ENCODE measurements at places on chromosomes 16 and 17. TPM values are rescaled to one million over a fixed set of nuclear protein-coding genes. Genes with fewer than 3 reads are reported as not detected.

- H3K36me3 ChIP-seq = no peaks in the 10 kb centered on the region
- peaks cover 27% of the 10 kb centered on the region for H3K27me3 ChIP-seq
- H3K27ac ChIP-seq = no peak overlapping the region
- DNase-seq = no peak
- H3K4me3 ChIP-seq = no peak overlapping the region
- H3K4me1 ChIP-seq = no peaks in the 10 kb centered on the region
These were observed 109.3 kb downstream of the IRX5 start for GRCh38 chr16:55039931-55040330.

- no peak overlapping the region for H3K4me3 ChIP-seq
- no peaks in the 10 kb centered on the region for H3K27me3 ChIP-seq
- H3K27ac ChIP-seq = no peak overlapping the region
- no peaks in the 10 kb centered on the region for H3K4me1 ChIP-seq
- peaks cover 81% of the 10 kb centered on the region for H3K36me3 ChIP-seq
These were observed 32.6 kb upstream of the RASL10B start for GRCh38 chr17:35698800-35699199.

GRCh38 chr16:88382491-88383400 lies at the start of gene ZNF469:
TSS of gene ZNF469 (plus strand) at chr16:88382959. CDS start at chr16:88427471, 44,512 bp downstream.
- peaks cover 26% of the 10 kb centered on the region for H3K27me3 ChIP-seq
- DNase-seq = no peak
- peaks cover 34% of the 10 kb centered on the region for H3K4me1 ChIP-seq
- no peaks in the 10 kb centered on the region for H3K36me3 ChIP-seq
- H3K4me3 ChIP-seq = no peak within 1 kb of the TSS
- no peak within 1 kb of the TSS for H3K27ac ChIP-seq

DNA sequence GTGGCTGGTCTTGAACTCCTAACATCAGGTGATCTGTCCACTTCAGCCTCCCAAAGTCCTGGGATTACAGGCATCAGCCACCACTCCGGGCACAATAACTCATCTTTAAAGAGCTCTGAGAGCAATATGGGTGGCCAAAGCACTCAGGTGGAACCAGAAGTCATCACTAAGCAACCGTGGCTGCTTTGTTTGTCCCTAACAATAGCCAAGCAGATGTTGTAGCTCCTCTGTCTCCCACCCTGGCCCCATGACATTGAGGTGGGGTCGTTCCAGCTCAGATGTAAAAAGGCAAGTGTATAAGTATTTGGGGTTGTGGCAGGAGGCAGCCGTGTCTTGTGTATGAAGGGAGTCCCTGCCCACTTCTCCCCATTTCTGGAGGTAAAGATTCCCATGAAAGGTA lies 3.7 kb upstream of the SCIMP start:
- no peak for DNase-seq
- no peaks in the 10 kb centered on the region for H3K27me3 ChIP-seq
- H3K4me3 ChIP-seq = no peak overlapping the region
- no peaks in the 10 kb centered on the region for H3K4me1 ChIP-seq

- H3K4me3 ChIP-seq = no peak overlapping the region
- H3K27ac ChIP-seq = no peak overlapping the region
- no peaks in the 10 kb centered on the region for H3K4me1 ChIP-seq
- no peak for DNase-seq
- H3K27me3 ChIP-seq = no peaks in the 10 kb centered on the region
These were observed 23.9 kb upstream of the NLK start for GRCh38 chr17:28018439-28019070.

- peaks cover 11% of the 10 kb centered on the region for H3K36me3 ChIP-seq
- H3K4me1 ChIP-seq = peaks cover 15% of the 10 kb centered on the region
- H3K4me3 ChIP-seq = peak overlapping the region; percentile 86
- DNase-seq = peak; percentile 51
- no peaks in the 10 kb centered on the region for H3K27me3 ChIP-seq
- peak overlapping the region; percentile 87 for H3K27ac ChIP-seq
These were observed 852 bp upstream of the HELZ start for GRCh38 chr17:67245694-67246402.

The PERCC1 gene
- not detected for total RNA-seq

GRCh38 chr17:80931421-80932265 lies 60.0 kb upstream of the CHMP6 start:
- DNase-seq = no peak
- no peak overlapping the region for H3K4me3 ChIP-seq
- H3K4me1 ChIP-seq = no peaks in the 10 kb centered on the region
- H3K27ac ChIP-seq = no peak overlapping the region

DNA sequence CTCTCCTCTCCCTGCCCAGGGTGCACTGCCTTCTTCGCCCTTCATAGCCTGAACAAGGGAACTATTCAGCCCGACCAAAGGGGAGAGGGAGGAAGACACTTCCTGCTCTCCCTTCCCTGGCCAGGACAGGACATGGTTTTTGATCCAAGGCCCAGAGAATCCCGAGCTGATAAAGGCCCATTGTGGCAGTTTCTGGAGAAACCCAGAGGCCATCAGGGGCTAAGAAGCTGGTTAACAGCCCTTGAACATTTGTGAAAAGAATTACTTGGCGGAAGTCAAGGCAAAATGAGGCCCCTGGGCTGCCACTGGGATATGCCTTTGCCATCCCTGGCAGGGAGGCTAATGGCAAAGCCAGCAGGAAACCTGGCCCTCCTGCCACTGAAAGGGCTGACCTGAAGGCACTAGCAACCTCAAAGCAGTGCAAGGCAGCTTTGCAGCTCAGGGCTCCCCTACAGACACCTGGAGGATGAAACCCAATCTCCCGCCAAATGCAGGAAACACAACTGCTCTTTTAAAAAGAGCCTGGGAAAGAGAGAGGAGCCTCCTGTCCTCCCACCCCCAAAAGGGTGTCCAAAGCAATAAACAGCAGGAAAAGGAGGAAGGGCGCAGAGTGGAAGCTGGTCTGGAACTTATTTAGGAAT lies 12.6 kb downstream of the PHB1 start:
- peaks cover 46% of the 10 kb centered on the region for H3K36me3 ChIP-seq
- H3K4me3 ChIP-seq = no peak overlapping the region
- H3K4me1 ChIP-seq = no peaks in the 10 kb centered on the region
- no peaks in the 10 kb centered on the region for H3K27me3 ChIP-seq
- DNase-seq = no peak
- H3K27ac ChIP-seq = no peak overlapping the region

The KRTAP4-6 gene
- not detected for total RNA-seq

DNA sequence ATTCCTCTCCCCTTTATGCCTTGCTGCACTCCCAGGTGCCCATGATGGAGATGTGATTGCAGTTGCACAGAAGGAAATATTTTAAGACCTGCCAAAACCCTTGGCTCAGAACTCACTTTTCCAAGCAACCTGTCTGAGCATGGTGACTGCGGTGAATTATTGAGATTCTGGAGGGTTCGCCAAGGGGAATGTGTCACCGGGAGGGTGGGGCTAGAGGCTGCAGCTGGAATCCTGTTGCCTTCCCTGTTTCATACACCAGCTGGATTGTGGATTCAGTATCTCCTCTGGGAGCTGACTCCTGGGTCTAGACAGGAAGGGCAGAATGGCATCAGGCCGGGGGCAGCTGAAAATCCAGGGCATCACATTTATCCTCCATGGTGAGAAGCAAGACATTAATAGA lies 527.2 kb downstream of the TMEM114 start:
- DNase-seq = no peak
- no peaks in the 10 kb centered on the region for H3K27me3 ChIP-seq

The SCARF1 gene
- 1.5 TPM for total RNA-seq

GRCh38 chr17:32127158-32127897 lies 15.0 kb upstream of the RHOT1 start:
- peak; percentile 80 for DNase-seq
- H3K27ac ChIP-seq = peak overlapping the region; percentile 57
- no peaks in the 10 kb centered on the region for H3K27me3 ChIP-seq
- H3K4me1 ChIP-seq = peaks cover 14% of the 10 kb centered on the region

The NPIPA7 gene
- 3.2 TPM for total RNA-seq

GRCh38 chr16:68792465-68793324 lies 50.6 kb upstream of the TANGO6 start:
- no peak overlapping the region for H3K4me3 ChIP-seq
- H3K4me1 ChIP-seq = no peaks in the 10 kb centered on the region
- 0 out of 3 replicates have a peak overlapping the region, but pooled peaks have one; percentile 17 for H3K27ac ChIP-seq

DNA sequence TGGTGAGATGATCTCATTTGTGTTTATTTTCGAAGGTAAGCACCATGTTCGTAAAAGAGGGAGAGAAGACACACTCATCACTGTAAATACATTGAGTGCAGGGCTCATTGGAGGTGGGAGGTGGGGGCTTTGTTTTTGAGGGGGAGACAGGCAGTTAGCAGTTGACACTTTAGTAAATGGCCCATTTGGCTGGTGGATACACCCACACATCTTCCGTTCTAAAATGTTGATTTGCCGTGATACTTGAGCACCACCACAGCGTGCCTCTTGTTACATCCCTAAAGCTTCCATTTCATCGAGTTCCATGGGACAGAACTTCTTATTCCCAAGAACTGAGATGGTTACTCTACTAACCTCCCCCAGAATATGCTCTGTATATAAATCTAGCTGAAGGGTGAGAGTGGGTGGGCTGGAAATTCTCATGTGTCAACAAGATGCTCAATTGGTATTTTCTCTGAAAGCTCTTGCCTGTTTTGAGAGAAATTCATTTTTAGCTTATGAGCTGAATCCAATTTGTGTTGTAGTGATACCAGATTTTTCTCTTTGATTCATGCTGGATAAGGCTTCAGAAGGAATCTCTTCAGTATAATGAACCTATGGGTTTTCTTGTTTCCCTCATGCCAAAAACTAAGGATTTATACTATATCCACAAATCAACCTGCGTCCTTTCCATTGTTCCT lies 314.3 kb downstream of the RBFOX1 start:
- no peak overlapping the region for H3K27ac ChIP-seq
- H3K36me3 ChIP-seq = no peaks in the 10 kb centered on the region
- peaks cover 6% of the 10 kb centered on the region for H3K27me3 ChIP-seq
- no peaks in the 10 kb centered on the region for H3K4me1 ChIP-seq
- DNase-seq = no peak

- peaks cover 33% of the 10 kb centered on the region for H3K4me1 ChIP-seq
These were observed 52.0 kb upstream of the AMZ2 start for GRCh38 chr17:68195667-68196393.

- peaks cover 11% of the 10 kb centered on the region for H3K4me1 ChIP-seq
- DNase-seq = no peak
- H3K27me3 ChIP-seq = no peaks in the 10 kb centered on the region
- H3K27ac ChIP-seq = no peak overlapping the region
These were observed 2.0 kb downstream of the KCTD2 start for GRCh38 chr17:75049057-75049456.

The ACSM3 gene
- total RNA-seq = 128 TPM

- H3K4me3 ChIP-seq = no peak overlapping the region
- no peaks in the 10 kb centered on the region for H3K4me1 ChIP-seq
- no peak for DNase-seq
- no peak overlapping the region for H3K27ac ChIP-seq
- no peaks in the 10 kb centered on the region for H3K36me3 ChIP-seq
- H3K27me3 ChIP-seq = peaks cover 47% of the 10 kb centered on the region
These were observed 111.8 kb downstream of the SDK2 start for GRCh38 chr17:73532421-73532901.

DNA sequence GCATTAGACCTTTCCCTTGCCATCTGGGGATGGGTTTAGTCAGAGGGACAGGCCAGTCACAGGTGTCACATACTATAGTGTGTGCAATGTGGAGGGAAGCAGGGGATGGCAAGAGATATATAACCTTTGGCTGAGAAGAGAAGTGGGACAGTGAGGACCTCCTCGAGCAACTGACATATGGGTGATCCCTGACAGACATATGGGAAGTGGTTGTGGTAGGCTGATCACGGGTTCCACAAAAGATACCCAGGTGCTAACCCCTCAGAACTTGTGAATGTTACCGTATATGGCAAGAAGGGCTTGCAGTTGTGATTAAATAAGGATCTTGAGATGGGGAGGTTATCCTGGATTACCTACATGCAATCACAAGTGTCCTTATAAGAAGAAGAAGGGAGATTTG lies 188.1 kb upstream of the MPHOSPH6 start:
- DNase-seq = no peak
- H3K36me3 ChIP-seq = no peaks in the 10 kb centered on the region
- no peak overlapping the region for H3K27ac ChIP-seq
- H3K27me3 ChIP-seq = no peaks in the 10 kb centered on the region
- H3K4me3 ChIP-seq = no peak overlapping the region

The CORO1A gene
- 17.8 TPM for total RNA-seq

The CA7 gene
- not detected for total RNA-seq

GRCh38 chr16:54473226-54473993 lies 186.8 kb upstream of the IRX3 start:
- no peaks in the 10 kb centered on the region for H3K27me3 ChIP-seq
- no peaks in the 10 kb centered on the region for H3K36me3 ChIP-seq
- no peak for DNase-seq
- H3K4me1 ChIP-seq = no peaks in the 10 kb centered on the region
- no peak overlapping the region for H3K27ac ChIP-seq

GRCh38 chr17:57289130-57289529 lies 32.8 kb downstream of the MSI2 start:
- no peak overlapping the region for H3K27ac ChIP-seq
- H3K36me3 ChIP-seq = peaks cover 24% of the 10 kb centered on the region
- no peak for DNase-seq

DNA sequence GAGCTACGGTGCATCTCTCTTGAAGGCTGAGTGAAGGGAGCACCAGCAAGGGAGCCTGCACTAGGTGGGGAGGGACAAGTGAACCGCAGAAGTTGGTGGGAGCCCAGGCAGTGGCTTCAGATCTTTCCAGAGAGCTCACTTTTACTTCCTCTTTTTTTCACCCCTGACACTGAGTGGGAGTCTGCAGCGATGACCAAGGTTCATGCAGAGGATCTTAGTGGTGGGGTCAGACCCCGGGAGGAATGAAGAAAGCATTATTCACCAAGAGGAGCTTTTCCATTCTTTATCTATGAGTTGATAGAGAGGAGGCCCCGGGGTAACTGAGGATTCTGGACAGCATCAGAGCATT lies 3.0 kb upstream of the CCL2 start:
- H3K27me3 ChIP-seq = peaks cover 3% of the 10 kb centered on the region
- H3K4me1 ChIP-seq = peaks cover 16% of the 10 kb centered on the region
- no peak overlapping the region for H3K27ac ChIP-seq
- H3K36me3 ChIP-seq = no peaks in the 10 kb centered on the region
- peak; percentile 30 for DNase-seq
- H3K4me3 ChIP-seq = no peak overlapping the region

The RUNDC3A gene
- not detected for total RNA-seq

DNA sequence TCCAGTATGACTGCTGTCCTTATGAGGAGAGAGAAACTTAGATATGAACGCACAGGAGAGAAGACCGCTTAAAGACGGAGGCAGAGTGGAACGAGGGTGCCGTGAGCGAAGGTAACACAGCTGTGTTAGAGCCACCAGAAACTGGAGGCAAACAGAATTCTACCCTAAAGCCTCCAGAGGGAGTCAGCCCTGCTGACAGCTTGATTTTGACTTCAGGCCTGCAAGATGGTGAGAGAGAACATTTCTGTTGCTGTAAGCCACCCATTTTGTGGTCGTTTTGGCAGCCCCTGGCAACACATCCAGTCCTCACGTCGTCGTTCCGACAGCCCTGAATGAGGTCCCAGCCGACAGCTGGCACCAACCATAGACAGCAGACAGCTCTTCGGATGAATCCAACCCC lies 2.8 kb upstream of the SPATA2L start:
- H3K27me3 ChIP-seq = no peaks in the 10 kb centered on the region
- no peak overlapping the region for H3K4me3 ChIP-seq
- H3K36me3 ChIP-seq = 0 out of 3 replicates have a peak, but pooled peaks cover under 1% of the 10 kb centered on the region
- no peak overlapping the region for H3K27ac ChIP-seq
- peaks cover 74% of the 10 kb centered on the region for H3K4me1 ChIP-seq
- no peak for DNase-seq

The EVPLL gene
- not detected for total RNA-seq

The SLC12A3 gene
- total RNA-seq = not detected

- H3K27ac ChIP-seq = no peak overlapping the region
- no peaks in the 10 kb centered on the region for H3K27me3 ChIP-seq
- H3K4me1 ChIP-seq = peaks cover 62% of the 10 kb centered on the region
- H3K4me3 ChIP-seq = 0 out of 2 replicates have a peak overlapping the region, but pooled peaks have one; percentile 73
These were observed 1.6 kb downstream of the TRADD start for GRCh38 chr16:67157892-67158635.

The MSLN gene
- 0.22 TPM for total RNA-seq

The KRTAP4-3 gene
- not detected for total RNA-seq

The C17orf100 gene
- total RNA-seq = 0.60 TPM

The DYNLRB2 gene
- not detected for total RNA-seq

All from K562 (cell line).